ENCODE measurements at places on chromosomes 5 and 9. TPM values are rescaled to one million over a fixed set of nuclear protein-coding genes. Genes with fewer than 3 reads are reported as not detected.

CSF1R gene
- total RNA-seq = 6.9 TPM

SYK gene
- 59.7 TPM for total RNA-seq

GFI1B gene
- total RNA-seq = 0.89 TPM

DNA sequence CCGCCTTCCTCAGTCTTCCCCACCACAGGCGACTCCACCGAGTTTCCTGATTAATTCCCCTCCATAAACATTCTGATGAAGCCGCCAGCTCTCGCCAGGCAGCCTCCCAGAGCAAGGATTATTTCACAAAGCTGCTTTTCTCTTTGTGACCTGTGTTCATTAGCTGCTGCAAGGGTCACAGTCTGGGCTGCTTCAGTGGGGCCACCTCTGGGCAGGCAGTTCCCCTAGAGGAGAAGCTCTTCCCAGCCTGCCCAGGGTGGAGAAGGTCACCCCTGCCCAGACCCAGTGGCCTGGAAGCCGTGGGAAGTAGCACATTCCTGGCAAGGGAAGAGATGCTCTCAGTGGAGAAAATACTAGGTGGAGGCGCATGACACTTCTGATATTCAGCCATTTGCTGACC lies 58.4 kb upstream of the RAPGEF1 start:
- DNase-seq = no peak

DNA sequence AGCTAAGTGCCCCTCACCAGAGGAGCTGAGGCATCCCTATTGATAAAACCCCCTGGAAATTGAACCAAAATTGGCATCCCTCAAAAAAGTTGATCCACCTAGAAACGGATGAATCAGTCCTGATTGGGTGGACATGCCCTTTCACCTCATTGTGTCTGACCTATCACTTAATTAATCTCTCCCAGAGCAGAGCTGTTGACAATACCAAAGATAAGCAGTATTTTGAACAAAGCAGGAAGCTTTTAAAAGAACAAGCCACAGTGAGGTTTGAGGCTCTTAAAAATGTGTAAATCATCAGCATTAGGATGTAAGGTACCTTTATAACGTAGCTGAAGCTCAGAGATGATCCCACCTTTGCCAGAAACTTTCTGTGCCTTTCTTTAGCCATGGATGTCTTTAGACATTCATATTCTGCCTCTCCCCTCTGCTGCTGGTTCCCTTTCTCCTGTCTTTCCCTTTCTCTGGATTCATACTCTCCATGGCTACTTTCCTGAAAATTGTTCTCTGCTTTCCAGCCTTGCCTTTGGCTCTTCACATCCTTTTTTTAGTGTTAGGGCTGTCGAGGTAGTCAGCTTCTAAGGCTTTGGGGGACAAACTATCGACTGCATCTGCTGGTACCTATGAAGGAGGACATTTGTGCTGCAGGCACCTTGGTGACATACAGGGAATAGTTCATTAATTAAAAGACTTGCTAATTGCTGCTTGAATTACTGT lies 7.8 kb upstream of the LHX2 start:
- no peak for DNase-seq
